ENCODE measurements at places on chromosomes 5 and 9. TPM values are rescaled to one million over a fixed set of nuclear protein-coding genes. Genes with fewer than 3 reads are reported as not detected.

DNA sequence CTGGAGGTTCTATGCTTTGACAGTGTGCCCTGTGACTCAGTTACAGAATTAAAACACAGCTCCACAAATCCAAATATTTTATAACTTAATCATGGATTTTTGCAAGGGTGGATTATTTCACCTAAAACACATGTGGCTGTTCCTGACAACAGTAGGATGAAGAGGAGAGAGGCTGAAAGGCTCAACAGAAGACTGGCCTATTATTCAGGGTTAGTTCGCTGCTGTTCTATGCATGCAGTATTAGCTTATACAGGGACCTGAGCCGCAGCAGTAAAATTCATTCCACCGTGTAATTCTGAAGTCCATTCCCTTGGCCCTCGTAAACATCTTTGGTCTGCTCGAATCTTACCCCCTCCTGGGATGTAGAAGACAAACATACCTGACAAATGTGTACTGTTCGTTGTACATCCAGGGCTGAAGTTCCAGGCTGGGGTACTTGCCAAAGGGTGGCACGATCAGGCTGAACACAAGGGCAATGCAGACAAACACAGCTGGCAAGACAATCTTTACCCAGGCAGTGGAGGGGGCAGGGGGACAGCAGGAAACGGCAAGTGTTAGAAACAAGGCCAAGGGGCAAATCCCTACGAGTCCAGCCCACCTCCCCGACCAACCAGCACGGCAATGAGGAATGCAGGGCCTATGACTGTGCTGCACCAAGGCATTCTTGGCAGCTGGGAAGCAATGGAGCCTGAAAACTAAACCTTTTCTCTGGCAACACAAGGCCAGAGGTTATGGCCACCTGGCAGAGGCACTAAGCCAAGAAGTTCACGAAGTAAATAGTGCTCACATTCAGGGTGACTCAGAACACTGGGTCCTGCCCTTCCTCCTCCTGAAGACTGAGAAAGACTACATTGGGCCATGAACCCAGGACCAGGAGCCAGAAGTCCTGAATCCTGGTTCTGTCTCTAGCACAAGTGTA is 46.8 kb downstream of the NIPSNAP3B start:
- DNase-seq = peak; percentile 71

SPATA31A3 gene
- not detected for total RNA-seq

MED22 gene
- 25.2 TPM for total RNA-seq

DNA sequence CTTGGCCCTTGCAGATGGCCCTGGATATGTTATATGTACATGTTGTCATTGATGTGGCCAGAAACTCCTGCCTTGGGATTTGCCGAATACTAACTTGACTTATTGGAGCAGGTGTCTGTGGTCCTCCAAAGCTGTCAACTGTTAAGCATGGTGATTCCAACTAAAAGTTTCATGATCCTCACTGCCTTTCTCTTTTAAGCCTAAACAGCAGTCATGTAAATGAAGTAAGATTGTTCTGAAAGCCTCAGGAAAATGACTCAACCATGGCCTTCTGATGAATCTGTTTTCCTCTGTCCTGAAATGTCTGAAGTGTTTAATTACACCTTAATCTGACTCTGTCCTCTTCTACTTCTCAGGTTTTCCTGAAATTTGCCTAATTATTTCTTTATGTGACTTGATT is 245.0 kb downstream of the FAM114A2 start:
- DNase-seq = no peak

CTNND2 gene
- total RNA-seq = 4.5 TPM

- DNase-seq = no peak
These were observed 48.2 kb upstream of the ZNF169 start for GRCh38 chr9:94210616-94211603.

GRCh38 chr9:104983491-104983890 is 55.5 kb upstream of the ABCA1 start:
- no peak for DNase-seq

DNA sequence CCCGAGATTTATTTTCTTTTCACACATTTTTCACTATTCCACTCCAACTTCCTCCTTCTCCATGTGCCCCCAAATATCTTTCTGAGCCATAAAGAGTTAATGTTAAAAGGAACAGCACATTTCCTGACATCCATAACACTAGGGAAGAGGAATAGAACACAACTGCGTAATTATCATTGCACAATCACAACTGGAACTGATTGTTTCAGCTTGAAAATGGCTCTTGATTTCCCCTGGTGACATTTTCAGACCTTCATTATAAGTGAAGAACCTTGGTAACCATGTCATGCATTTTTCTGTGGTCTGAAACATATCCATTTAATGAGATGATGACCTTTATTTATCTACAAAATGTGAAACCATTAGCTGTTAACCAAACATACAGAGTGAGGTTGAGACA is 82.4 kb downstream of the PCSK1 start:
- DNase-seq = no peak

FGFR4 gene
- total RNA-seq = 4.8 TPM

SIL1 gene
- total RNA-seq = 57.6 TPM

ZFP2 gene
- 1.1 TPM for total RNA-seq

DNA sequence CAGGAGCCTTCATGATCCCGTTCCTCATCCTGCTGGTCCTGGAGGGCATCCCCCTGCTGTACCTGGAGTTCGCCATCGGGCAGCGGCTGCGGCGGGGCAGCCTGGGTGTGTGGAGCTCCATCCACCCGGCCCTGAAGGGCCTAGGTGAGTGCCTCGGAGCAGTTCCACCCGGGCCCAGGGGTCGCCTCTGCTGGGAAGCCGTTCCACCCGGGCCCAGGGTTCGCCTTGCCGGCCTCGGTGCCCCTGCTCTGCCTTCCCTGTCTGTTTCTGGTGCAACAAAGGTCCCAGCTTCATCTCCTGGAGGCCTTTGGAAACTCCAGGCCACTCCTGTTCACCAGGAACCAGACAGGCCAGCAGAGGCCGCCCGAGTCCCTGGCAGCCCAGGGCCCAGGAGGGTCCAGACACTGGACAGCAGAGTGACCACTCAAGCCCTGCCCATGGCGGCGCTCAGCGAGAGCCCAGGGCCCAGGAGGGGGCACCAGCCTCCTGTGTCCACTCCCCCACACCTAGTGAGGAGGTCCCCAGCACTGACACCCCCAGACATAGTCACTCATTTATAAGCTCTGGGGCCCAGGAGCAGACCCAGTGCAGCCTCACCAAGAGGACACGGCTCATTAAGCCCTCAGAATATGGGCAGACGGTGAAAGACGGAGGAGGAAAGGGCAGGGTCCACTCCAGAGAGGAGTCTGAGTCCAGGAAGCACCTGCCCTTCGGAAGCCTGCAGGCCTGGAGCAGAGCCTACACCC is 7.5 kb downstream of the SLC6A19 start:
- no peak for DNase-seq

GRCh38 chr5:14190194-14191164 is 47.3 kb downstream of the TRIO start:
- DNase-seq = peak; percentile 100

DNA sequence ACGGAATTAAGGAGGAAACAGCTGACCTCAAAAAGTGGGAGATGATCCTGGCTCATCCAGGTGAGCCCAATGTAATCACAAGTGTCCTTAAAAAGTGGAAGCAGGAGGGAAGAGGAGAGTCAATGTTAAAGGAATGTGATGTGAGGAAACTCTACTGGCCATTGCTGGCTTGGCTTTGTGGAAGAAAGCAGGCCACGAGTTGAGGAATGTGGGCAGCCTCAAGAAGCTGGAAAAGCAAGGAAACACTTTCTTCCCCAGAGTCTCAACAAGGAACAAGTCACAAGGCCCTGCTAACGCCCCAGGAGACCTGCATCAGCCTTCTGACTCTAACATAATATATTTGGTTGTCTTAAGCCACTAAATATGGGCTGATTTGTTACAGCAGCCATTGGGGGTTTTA is 252.8 kb downstream of the PSAT1 start:
- peak; percentile 22 for DNase-seq

DNA sequence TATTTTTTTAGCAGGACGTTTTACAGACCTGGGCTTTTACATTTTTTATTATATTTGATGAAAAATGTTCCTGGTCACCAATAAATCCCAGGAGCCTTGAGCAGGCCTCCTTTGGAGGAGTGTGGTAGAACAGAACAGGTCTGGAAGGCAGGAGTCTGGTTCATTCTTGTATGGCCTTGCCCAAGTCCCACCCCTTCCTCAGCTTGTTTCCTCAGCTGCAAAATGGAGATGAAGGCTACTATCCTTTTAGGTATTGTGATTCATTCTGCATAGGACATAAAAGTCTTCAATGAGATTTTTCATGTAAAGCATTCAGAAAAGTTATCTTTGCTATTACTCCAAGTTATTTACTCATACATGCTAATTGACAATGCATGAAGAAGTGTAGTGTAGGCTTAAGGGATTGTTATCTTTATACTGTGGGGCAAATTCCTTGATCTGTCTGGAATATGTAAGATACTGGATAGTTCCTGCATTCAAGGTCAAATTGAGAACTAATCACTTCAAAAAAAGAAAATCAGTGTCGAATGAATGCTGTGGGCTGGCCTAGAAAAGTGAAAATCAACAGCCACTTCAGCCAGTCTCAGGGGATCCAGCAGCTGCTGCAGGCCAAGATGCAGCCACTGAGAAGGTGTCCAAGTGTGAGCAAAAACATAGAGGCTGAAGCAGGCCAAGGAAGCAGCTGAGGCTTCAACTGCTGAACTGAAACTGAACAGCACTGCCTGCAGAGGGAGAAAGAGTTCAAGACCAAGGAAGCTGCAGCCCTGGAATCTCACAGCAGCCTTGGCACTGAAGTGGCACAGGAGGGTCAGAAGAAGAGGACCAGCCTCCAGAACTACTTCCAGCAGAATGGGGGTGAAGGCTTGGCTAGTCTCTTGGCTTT is 15.5 kb upstream of the SLC36A3 start:
- no peak for DNase-seq

DNA sequence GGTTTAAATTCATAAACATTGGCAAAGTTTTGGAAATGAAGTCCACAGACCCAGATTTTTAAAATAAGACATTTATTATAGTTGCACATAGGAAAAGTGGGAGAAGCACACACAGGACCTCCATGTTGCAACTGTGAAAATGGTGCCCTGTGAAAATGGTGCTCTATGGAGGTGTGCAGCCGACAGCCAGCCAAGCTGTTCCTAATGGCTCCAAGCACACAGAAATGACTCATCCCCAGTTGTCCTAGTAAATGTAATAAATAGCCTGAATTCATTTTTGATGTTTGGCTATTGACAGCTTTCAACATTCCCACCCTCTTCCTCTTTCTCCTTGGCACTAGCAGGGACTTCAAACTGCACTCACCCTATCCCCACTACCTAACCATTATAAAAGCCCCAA is 590.9 kb downstream of the CAAP1 start:
- DNase-seq = no peak

All from astrocyte (in vitro differentiated cells and primary cell).